ENCODE measurements at places on chromosomes 4 and X.

DNA sequence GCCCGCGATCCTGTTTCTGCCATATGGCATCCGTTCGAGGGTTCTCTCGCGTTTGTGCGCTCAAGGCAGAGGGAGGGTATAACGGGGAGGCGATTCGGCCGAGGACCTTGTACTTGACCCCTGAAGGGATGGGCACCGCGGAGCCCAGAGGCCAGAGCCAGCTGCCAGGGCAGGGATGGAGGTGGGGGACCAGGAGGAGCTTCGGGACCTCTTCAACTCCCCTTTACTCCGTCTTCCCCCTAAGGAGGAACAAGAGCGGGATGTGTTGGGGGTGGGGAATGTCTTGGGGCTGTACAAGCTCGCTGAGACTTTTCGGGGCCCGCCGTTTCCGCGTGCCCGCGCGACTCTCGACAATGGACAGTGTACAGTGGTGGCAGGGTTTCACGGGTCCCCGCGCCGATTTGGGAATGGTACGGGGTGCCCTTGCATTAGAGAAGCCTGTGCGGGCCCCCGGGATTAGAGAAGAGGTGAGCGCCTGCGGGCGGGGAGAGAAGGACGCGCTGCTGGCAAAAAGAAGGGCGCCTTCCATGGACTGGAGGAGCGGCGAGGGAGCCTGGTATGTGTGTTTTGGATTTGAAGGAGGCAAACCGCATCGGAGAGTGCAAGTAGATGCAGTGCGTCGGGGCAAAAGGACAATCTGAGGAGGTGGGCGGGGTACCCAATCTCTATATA, 760 bp downstream of the UGT8 start:
- no peak for DNase-seq

GRCh38 chr4:107733431-107733925, 13.4 kb upstream of the PAPSS1 start:
- DNase-seq, result no peak

DNA sequence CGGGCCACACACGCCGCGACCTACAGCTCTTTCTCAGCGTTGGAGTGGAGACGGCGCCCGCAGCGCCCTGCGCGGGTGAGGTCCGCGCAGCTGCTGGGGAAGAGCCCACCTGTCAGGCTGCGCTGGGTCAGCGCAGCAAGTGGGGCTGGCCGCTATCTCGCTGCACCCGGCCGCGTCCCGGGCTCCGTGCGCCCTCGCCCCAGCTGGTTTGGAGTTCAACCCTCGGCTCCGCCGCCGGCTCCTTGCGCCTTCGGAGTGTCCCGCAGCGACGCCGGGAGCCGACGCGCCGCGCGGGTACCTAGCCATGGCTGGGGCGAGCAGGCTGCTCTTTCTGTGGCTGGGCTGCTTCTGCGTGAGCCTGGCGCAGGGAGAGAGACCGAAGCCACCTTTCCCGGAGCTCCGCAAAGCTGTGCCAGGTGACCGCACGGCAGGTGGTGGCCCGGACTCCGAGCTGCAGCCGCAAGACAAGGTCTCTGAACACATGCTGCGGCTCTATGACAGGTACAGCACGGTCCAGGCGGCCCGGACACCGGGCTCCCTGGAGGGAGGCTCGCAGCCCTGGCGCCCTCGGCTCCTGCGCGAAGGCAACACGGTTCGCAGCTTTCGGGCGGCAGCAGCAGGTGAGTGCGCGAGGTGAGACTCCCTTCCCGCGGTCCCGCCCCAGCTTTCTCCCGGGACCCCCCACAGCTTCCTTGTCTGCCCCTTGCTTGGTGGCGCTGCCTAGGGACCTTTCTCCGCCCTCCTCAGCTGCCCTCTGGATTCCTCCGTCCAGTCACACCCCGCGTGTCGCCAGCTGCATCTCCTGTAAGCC, 678 bp downstream of the BMP3 start:
- no peak for DNase-seq

DNA sequence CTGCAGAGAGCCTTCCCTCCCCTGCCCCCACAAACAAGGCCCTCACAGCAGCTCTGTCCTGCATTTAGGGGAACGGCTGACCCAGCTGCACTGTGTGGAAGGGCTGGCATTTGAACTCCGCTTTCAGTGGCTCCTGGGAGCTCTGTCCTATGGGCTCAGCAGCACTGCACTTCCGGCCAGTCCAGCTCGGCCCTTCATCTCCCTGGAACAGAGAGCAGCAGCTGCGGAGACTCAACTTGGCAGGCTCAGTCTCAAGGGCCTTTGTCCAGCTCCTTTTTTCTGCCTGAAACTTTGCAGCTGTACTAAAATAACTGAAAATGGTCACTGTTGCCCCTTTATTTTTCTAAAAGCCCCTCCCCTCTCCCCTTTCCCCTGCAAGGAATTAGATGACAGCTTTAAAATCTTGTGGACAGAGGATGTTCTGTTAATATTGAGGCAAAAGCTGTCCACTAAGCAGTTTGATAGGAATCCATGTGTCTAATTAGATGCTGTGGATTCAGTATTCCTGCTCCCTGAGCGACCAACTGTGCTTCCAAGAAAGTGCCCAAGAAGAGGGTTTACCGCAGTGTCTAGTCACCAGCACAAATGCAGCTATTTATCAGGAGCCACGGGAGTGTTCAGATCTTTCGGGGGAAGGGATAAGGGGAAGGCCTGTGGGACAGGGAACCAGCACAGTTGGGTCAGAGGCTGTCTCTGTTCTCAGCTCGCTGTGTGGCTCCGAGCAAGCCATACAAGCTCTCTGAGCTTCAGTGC, 133.1 kb downstream of the AFAP1 start:
- no peak for DNase-seq

DNA sequence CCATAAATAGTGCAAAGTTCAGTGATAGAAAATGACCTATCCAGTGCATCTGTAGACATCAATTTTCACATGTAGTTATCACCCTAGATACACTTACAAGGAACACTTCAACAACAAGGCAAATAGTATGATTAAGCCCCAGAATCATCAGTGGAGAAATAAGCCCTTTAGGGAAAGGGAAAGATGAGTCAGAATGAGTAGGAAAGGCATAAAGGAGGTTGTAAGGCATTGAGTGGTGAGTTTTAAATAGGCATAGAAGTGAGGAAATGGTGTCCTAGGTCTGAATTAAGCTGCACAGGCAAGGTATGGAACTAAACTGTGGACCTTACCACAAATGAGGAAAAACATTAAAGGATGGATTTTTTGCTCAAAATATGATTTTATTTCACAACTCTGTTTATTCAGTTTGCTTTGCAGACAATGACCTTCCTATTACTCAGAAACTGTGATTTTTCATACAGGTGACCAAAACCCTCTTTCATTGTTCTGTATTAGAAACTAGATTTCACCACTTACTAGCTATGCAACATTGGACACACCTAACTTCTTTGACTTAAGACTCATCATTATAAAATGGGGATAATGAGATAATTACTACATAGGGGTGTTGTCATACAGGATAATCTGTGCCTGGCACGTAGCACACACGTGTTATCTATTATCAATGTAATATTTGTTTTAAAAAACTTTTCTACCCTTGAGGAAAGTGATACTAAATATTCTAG, 57.0 kb upstream of the MAP9 start:
- no peak for DNase-seq

GRCh38 chr4:876780-877179, 50.9 kb upstream of the CPLX1 start:
- no peak for DNase-seq

DNA sequence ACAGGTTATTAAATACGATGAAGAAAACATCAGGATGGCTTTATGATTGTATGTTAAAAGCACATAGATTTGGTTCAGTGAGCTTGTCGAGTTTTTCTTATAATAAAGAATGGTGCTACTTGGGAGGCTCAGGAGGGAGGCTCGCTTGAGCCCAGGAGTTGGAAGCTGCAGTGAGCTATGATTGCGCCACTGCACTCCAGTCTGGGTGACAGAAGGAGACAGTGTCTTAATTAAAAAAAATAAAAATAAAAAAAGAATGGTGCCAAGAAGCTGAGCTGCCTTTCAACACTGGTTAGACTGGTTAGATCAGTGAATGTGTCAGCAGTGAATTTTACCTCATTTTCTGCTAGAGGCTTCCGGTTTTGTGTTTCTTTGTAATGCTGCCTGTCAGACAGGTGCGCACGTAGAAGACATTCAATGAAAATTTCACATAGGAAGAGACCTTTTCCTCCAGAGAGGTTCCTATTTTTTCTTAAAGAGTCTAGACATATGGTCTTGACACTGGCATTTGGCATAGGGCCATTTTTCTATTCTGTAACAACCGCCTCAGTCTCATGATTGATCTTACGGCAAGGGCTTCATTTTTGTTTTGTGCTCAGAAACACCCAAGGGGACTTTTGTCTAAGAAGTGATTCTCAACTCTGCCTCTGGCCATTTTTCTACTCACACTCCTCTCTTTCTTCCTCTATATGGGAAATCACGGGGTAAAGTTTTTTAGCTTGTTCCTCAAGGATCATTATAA, 15.0 kb upstream of the ARSF start:
- DNase-seq, result no peak

GRCh38 chr4:182862921-182863320, 54.3 kb downstream of the DCTD start:
- no peak for DNase-seq

GRCh38 chr4:1003271-1004070, 8.0 kb upstream of the FGFRL1 start:
- DNase-seq, result no peak

DNA sequence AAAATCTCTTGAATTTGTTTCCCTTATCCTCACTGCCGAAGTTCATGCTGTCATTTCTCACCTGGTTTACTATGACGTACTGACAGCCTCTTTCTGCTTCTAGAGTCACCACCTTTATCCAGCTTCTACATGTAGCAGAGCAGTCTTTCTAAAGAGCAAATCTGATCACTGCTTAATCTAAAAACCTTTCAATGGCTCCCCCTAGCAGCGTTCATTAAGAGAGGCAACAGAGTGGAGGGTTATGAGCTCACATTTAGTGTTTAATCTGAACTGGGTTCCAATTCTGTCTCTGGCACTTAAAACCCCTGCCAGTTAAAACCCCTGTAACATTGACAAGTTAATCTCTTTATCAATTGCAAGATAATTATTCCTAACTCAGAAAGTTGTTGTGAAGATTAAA, 4.4 kb downstream of the RBPJ start:
- DNase-seq, result no peak

- no peak for DNase-seq
Observed at GRCh38 chr4:100738196-100739165, 220.7 kb upstream of the EMCN start.

- no peak for DNase-seq
Observed at GRCh38 chr4:84451546-84451945, 47.5 kb downstream of the NKX6-1 start.

DNA sequence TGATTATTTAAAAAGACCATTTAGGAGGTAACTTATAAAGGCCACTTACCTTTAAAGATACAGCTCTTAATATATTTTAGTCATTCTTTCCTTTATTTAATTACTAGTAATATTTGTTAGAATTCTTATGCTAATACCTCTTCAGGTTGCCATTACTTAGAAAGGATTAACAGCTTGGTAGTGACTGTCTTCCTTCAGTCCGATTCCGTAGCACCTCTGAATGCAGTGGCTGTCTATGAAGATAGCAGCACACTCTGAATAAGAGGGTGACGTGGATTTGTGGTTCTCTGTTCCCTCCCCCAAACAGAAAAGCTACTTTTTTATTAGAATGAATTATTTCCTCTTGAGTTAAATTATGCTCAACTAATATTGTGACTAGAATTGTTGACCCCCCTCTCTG, 92.6 kb upstream of the TENM3 start:
- no peak for DNase-seq

DNA sequence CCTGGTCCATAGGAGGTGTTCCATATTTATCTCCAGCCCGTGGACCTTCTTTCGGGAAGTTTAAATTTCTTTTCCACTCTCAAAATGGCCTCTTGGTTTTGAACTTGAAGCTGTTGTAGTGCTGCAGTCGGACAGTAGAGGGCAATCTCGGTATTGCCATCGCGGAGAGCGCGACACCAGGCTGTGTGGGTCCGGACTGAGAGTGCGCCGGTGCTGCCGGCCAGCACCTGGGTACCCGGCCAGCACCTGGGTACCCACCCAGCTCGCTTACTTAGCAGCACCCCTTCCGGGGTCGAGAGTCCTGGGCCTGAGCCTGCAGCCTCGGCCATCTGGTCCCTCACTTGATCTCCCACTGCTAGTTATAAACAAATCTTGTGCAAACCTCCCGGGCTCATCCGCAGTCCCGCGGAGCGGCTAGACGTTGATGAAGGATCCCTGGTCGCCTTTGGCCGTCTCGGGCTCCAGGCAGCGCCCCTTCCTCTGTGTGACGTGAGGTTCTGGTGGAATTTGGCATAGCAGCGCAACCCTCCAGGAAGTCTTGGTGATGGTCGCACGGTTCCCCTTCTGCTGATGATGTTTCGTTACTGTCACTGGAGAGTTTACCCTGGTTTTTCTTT, 18.0 kb downstream of the FAM9A start:
- DNase-seq, result no peak

- no peak for DNase-seq
Observed at GRCh38 chr4:137641544-137641943, 109.2 kb upstream of the PCDH18 start.

DNA sequence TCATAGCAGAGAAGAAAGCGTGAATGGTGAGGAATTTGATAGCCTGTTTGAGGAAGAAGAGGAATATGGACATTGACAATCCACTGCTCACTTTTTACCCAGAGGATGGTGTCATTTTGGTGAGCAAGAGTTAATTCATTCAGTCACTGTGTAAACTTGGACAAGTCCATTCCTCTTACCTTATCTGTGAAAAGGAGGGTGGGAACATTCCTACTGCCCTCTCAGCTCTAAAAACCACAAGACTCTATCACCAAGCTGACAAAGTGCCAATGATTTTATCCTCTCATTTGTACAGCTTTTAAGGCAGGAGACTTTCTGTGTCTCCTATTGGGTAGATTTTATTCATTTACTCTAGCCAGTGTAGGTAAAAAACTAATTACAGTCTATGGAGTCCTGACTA, 103.8 kb downstream of the LUZP4 start:
- DNase-seq, result no peak

GRCh38 chr4:137957806-137958205, 284.3 kb downstream of the SLC7A11 start:
- DNase-seq, result no peak

- no peak for DNase-seq
Observed at GRCh38 chr4:112845386-112845785, 204.1 kb upstream of the ANK2 start.

DNA sequence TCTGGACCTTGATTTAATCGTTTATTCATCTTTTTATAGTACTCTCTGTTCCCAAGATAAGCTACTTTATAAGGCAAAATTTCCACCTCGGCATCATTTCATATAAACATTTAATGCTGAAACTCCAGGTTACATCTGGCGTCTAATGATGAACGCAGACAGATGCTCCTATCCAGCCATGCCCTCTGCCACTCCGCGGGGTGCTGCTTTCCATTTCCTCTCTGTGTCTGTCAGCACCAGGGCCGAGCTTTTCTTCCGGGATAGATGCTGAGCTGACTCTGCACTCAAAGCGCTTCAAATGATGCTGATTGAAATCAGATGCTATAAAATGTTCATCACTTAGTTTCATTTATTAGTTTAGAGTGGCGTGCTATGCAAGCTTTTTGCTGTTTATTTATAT, 80.5 kb upstream of the HELT start:
- DNase-seq, result no peak

Data from GM12878 (cell line).